ENCODE measurements at places on chromosomes 11 and 22.

DNA sequence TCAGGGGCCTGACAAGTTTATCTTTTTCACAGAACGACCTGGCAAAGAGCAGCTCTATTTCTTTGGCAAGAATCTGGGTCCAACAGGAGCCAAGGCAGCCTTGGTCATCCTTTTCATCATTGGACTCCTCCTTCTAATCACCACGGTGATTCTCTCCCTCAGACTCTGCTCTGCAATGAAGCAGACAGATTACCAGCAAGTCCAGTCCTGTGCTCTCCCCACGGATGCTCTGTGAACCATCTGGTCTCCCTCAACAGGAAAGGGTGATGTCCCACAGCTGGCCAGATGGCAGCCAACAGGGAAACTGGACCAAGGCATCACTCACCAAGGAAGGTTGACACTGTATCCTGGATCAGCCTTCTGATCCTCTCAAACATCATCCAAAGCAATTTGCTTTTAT, 17.0 kb upstream of the PANX1 start:
- no peak for DNase-seq

- no peak for DNase-seq
Measured at GRCh38 chr22:28091486-28091885, 172.4 kb upstream of the PITPNB start.

DNA sequence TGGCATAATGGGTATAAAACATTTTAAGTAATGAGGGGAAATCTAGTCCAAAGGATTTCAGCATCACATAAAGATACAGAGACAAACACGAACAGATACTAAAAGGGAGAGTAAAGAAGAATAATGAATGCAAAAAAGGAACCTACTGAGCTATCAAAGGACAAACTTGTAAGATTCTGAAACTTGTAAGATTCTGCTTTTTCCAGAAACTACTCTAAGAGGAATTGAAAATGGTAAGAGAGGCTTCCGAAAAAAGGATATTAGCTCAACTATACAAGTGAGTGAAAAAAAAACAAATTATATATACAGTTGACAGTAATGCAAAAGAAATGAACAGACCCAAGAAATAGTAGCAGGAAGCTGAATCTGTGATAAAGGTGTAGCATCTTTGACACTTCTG, 37.7 kb downstream of the POLD3 start:
- DNase-seq: peak; percentile 7

DNA sequence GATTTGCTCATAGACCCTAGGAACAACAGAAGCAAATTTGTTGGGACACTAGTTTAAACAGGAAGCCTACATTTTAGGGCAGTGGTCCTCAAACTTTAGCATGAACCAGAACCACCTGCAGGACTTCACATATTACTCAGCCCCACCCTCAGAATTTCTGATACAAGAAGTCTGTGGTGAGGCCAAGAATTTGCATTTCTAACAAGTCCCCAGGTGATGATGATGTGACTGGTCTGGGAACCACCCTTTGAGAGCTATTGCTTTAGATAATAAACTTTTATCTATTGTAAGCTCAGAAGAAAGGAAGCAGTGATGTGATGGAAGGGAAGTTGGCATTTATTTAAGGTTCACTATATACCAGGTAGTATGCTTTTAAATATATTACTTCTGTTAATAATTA, 194.0 kb downstream of the FAM181B start:
- DNase-seq: no peak

DNA sequence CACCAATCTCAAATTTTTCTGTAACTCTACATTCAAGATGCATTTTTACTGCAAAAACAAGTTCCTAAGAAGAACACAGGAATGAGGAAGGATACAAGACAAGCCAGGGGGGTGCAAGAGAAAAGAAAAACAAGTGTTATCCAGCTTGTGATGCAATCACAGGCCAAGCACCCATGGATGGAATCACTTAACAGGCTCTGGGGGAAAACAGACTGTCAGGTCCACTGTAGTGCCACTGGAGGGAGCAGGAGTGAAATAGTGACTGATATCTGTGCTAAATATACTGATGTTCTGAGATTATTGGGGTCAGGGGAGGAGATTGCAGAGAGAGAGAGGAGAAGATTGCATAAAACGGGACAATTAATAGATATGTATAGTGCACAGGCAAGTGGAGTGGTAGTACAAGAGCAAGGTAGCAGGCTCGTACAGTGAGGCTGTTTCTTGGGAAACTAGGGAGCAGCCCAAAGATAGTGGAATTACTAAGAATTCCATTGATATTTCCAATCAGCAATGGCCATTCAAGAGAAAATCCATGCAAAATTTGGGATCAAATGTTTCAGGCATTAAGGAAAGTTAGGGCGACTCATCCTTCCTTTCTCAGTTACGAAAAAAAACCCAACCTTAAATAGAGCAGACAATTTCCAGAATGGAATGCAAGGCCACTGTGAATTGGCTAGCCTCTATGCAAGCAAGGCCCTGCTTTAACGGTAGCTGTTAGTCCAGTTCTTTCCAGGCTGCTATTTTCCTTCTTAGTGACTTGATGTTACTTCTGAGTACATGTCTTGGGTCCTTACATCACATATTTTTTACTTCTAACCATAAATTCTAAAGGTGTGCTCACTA, 52.2 kb upstream of the CEP126 start:
- DNase-seq: no peak

DNA sequence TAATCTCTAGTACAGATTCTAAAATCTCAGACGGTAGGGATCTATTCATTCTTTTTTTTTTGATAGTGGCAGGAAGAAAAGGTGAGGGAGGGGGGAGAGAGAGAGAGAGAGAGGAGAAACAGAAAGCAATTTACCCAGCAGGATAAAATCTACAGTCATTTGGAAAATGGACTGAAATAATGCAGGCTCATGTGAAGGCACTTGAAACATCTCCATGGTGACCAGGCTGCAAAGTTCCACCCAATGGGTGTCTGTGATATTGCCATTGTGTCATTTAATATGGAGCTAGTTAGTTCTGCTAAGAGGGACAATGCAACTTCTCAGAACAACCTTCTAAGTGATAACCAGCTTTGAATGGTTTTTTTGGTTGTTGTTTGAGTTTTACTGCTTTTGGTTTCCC, 165.2 kb upstream of the RAG2 start:
- DNase-seq: peak; percentile 12

DNA sequence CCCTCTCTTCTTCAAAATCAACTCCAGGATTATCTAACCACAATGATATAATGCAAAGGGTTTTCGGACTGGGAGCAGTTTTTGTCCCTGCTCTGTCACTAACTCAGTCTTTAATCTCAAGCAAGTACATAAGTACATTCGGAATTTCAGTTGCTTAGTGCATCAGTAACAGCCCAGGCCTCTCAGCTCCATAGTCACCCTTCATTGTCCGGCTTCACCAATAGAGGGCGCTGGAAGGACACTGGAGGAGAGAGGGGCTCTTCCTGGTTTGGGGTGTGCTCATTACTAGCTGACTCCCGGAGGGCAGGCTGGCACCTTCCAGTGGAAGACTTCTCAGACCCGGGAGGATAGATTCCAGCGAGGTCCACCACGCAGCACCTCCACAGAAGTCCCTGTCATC, 90.4 kb upstream of the PDGFD start:
- DNase-seq: peak; percentile 28

DNA sequence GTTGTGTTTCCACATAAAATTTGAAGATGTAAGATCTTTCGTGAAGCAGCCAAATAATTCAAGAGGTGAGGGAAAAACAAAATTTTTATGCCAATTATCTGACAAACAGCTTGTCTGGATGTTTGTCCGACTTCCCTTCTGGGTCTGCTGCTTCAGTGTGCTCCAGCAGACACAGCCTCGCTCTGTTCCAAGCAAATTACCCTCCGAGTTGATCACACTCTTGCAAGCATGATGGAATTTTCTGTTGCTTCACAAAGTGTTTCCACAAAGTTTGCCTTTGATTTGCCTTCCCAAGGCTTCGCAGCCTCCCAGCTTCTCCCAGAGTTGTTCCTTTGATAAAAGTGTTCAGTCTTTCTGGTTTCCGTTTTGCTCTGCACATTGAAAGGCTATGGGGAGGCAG, 78.4 kb upstream of the SEZ6L start:
- DNase-seq: no peak

DNA sequence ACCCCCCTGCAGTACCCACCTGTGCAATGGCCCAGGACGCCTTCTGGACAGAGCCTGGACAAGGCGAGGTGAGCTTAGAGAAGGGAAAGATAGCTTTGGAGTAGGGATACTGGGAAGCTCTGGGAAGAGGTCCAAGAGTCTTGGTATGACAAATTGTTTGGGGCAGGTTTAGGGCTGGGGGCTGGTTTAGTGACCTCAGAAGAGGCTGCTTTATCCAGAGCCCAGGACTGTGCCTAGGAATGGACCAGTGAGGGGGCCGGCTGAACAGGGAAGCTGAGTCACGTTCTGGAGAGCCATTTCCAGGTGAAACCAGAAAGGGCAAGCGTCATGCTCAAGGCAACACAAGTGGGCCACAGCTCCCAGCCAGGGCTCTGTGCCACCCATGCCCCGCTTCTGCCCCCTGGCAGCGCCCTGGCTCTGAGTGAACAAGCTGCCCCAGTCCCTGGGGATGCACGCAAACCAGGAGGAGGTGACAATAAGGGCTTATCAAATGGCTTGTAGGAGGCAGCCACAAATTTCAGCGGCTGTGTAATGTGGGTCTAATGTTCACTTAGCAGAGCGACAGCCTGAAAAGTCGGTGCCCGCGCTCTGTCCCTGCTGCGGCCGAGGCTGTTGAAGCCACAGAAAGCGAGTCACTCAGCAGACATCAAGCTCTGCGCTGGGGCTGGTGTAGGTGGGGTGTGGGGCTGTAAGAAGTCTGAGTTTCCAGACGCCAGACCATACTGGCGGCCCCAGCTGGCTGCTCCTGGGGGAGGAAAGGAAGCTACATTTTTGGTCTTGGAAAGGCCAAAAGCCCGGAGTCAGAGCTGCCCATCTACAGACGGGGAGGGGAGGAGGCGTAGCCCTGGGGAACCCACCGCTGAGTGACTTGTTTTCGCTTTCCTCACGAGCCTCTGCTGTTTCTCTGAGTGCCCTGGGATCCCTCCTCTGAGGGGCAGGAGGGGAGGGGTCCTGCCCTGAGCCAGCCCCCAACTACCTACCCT, 18.3 kb upstream of the SYT7 start:
- no peak for DNase-seq

GRCh38 chr11:61024938-61025820, 53.7 kb downstream of the CD6 start:
- DNase-seq: no peak

DNA sequence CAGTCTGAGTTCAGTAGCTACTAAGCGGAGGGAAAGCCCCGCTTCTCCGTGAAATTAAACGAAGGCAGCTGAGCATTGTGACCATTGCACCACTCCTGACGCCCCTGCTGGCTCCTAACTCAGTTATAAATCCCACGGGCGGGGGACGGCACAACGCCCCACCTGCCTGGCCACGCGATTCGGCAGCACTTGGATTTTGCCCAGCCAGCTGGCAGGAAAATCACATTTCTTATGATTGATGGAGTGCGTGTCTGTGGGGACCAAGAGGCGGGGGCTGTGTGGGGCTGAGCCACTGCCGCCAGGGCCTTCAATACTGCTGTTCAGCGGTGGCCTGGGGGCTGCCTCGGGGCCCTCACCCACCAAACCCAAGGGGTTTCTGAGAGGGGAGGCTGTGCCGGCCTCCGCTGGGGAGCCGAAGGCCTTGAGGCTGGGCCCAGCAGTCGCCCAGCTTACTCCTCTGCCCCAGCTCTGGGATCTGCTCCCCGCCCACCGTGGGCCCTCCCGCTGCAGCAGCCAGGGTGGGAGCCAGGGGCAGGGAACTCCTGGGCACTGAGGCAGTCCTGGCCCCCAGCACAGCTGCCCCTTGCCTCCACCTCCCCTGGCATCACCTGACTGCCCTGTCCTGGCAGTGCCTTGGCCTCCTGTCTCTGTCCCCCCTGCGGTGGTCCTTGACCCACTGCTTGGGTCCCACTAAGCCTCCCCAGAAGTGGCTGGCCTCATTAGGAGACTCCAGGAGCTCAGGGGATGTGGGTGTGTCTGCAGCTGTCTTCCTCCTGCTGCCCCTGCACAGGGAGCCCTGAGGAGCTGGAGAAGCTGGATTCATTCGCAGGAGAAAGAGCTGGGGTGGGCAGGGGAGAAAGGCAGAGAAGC, 30.7 kb downstream of the SHISAL1 start:
- no peak for DNase-seq

DNA sequence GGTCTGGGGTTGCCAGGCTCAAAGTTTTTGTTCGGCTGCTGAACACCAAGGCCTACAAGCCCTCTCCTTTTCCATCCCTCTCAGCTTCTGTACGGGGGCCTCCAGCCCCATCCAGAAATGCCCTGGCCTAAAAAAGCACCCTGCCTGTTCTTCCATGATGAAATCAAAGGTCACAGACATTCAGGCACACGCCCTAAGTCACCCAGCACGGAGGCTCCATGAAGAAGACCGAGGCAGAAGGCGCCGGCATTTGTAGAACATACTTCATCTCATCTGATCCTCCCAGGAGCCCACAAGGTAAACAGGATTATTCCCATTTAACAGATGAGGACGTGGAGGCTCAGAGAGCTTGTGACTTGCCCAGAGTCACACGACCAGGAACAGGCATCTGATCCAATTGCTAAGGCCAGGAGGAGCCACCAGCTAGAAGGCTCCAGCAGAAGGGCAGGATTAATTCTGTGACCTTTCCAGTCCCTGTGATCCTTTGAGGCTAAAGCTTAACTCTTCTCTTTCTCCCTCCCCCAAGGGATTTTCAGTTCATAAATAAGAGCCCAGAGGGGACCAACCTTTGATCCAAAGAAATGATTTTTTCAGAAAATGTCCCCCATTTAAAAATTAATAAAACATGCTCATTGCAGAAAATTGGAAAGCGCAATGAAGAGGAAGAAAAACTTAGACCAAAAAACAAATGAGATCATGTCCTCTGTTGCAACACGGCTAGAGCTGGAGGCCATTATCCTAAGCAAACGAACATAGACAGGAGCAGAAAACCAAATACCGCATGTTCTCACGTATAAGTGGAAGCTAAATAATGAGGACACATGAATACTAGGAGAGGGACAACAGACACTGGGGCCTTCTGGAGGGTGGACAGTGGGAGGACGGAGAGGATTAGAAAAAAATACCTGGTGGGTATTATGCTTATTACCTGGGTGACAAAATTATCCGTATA, 38.7 kb downstream of the CYTH4 start:
- DNase-seq: no peak

DNA sequence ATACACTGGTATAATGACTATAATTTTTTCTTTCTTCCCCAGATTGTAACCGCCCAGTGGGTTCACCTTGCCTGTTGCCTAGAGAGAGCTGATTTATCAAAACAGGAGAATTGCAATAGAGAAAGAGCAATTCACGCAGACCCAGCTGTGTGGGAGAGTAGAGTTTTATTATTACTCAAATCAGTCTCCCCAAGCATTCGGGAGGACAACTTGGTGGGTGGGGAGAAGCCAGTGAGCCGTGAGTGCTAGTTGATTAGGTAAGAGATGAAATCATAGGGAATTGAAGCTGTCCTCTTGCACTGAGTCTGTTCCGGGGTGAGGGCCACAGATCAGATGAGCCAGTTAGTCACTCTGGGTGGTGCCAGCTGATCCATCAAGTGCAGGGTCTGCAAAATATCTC, 73.2 kb downstream of the SLC35F2 start:
- no peak for DNase-seq

Data from GM20000 (cell line).